ENCODE measurements at places on chromosomes 5 and 9.

DNA sequence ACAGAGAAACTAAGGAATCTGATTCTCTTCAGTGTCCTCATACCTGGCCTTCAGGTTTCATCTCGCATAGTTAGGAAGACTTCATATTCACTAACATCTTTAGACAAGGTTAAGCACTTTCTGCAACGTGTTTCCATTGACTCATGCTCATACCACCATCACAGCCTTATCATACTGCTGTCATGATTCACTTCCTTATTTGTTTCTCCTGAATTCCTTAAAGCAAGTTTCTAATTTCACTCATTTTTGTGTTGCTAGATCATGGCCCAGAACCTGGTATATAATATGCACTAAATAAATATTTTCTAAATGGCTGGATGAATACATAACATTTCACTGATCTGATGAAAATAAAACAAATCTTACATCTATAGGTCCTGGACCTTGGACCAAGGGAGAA, 472.9 kb downstream of the PRELID2 start:
- no peak for DNase-seq

GRCh38 chr9:111876179-111876578, 20.4 kb upstream of the UGCG start:
- no peak for DNase-seq

DNA sequence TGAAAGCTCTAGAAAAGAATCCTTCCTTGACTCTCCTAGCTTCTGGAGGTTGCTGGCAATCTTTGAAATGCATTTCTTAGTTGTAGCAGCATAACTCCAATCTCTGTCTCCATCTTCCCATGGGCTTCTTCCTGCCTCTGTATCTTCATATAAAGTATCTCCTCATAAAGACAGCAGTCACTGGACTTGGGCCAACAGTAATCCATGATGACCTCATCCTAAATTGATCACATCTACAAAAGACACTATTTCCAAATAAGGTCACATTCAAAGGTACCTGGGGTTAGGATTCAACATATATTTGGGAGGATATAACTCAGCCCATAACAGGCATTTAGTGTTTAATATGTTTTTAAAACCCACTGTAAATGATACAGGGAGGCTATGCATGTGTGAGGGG, 123.3 kb downstream of the MLLT3 start:
- no peak for DNase-seq

- DNase-seq = no peak
These were observed 133.0 kb upstream of the STK32A start for GRCh38 chr5:147101659-147102369.

- DNase-seq = peak; percentile 45
These were observed 27.1 kb upstream of the BASP1 start for GRCh38 chr5:17190242-17190778.

DNA sequence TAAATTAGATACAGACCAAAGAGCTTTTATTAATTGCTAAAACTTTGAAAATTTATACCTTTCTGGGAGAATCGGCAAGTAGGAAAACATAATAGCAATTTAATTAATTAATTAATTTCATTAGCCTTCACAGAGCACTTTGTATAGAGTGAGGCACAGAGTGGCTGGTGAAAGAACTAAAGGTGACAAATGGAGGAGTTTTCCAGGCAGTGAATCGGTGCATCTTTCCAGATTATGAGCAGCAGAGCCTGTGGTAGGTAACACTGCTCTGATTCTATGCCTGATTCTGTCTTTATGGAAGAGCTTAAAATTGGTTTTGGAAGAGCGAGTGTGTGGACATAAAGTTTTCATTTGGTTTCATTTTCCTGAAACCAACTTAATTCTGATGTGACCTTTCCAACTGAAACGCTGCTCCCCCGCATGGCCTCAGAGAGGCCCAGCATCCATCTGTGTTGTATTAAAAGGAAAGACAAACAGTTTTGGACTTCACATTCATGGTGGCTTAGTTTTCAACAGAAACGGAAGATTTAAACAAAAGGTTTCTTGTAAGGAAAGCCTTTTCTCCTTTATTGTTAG, 188.9 kb upstream of the RPS23 start:
- DNase-seq = no peak

DNA sequence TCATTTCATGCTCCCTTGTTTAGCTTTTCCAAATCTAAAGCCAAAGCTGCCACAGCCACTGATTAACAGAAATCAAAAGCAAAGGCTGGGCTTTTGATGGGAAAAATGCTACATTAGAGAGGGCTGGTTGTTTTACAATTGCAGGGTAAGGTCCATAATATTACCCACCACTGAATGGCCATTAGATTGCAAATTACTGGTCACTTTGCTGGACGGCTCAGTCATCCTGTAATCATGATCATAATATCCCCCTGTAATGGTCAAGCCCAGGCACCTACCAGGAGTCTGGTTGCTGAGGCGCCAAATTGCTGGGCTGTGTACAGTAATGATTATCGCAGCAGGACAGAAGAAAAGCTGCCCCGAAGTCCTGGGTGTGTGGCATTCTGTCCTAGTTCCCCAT, 286.5 kb downstream of the ZSWIM6 start:
- no peak for DNase-seq

DNA sequence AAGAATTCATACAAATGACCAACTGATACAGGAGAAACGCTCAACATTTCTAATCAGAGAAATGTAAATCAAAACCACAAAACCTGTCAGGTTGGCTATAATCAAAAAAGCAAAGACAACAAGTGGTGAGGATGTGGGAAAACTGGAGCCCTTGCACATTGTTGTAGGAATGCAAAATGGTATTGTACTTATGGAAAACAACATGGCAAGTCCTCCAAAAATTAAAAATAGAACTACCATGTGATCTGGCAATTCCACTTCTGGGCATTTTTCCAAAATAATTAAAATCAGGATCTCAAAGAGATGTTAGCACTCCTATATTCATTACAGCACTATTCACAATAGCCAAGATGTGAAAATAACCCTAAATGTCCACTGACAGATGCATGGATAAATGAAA, 76.1 kb downstream of the FNIP1 start:
- DNase-seq = no peak

GRCh38 chr9:123372766-123373446, 16.9 kb downstream of the CRB2 start:
- DNase-seq = no peak

DNA sequence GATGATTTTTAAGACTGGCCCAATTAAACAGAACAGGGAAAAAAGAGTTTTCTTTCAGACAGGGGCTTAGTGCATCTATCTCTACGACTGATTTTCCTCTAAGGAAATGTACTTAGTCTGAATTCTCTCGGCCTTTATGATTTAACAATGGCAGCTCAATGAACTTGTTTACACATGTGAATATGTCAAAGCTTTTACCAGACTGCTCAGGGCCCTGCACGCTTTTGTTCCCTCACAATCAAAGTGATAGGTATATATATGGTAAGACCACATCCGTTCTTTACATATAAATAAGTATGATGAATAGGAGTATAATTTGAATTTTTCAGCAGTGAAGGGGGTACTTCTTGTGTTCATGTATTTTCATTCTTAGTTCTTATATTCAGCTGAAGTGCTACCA, 27.6 kb downstream of the LEAP2 start:
- DNase-seq = no peak

DNA sequence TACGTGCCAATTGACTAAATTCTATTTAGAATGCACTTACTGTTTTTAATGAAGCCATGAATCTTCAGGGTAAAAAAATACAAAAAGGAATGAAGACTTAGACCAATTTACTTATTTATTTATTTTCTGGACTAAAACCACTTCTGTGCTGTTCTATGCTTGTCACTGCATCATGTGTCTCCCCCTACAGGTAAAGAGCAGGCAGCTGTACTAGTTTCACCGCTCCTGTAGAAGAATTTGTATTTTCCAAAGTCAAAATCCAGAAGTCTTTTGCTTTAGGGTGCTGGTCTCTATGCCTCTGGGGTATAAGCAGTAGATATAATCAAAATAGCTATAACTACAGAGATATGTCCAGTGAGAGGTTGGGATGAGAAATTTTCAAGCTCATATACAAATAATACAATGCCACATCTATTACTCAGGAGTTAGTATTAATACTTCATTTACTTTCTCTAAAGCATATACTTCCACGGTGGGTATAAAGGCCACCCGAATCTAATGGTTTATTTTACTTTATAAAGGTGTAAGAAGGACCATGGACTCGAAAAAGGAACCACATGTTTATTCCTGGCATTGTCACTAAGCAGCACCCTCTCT, 591.5 kb downstream of the RAB3C start:
- peak; percentile 6 for DNase-seq

GRCh38 chr9:117466111-117466510, 51.3 kb upstream of the ASTN2 start:
- no peak for DNase-seq

DNA sequence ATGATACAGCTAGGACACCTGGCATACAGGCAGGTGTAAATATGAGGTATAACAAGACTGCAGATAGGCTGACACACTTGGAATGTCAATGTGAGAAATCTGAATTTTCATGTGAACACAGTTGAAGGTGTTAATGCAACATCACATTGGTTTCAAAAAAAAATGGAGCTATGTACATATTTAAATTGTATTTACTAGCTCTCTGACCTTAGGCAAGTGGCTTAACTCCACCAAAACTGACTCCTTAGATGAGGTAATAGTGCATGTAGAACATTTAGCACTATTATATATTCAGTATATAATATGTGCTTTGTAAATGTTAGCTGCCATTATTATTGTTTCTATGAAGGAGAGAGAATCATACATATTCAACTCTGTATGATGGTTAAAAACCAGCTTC, 48.0 kb downstream of the HTR4 start:
- no peak for DNase-seq

- no peak for DNase-seq
These were observed 24.9 kb downstream of the MOCS2 start for GRCh38 chr5:53084546-53085255.

- no peak for DNase-seq
These were observed 1619.6 kb upstream of the WWC1 start for GRCh38 chr5:166671811-166672210.

DNA sequence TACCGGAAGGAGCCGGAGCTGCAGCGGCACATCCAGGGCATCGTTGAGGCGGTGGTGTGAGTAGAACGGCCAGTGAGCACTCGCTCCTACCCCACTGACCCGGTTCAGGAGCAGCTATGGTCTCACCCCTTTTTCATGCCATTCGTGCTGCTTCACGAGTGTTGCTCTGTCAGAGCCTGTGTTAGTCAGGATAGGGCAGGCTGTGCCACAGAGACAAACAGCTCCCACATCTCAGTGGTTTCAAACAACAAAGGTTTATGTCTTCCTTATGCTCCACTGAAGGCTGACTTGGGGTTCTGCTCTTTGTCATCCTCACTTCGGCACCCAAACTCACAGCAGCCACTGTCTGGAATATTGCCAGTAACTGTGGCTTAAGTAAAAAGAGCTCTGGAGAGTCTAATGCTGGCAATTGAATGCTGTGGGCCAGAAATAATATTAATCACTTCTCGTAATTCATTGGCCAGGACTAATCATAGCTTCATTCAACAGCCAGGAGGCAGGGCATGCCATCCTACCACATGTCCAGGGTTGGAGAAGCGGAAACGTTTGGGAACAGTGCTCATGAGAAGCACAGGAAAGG, 28.4 kb downstream of the ARHGEF37 start:
- DNase-seq = no peak

DNA sequence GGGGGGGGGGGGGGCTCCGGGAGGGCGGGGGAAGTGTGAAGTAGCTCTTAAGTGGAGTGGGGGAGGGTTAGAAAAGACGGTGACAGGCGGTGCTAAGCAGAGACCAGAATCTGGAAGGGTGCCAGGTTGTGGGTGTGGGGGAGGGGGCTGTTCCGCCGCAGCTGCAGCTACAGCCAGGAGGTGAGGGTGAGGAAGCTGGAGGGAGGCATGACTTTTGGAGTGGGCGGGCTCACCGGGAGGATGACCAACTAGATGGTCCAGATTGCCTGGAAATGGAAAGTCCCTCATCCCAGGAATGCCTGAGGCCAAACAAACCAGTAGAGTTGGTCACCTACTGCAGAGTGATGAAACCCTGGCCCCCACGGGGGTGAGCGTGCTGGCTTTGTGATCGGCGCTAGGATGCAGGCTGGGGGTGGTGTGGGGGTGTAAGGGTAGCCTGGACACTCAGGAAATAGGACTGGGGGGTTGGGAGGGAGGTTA, 158.1 kb upstream of the SHB start:
- peak; percentile 81 for DNase-seq

- peak; percentile 66 for DNase-seq
These were observed 4.1 kb upstream of the PDGFRB start for GRCh38 chr5:150159741-150160179.

- DNase-seq = no peak
These were observed 22.4 kb upstream of the FCN2 start for GRCh38 chr9:134858051-134858841.

DNA sequence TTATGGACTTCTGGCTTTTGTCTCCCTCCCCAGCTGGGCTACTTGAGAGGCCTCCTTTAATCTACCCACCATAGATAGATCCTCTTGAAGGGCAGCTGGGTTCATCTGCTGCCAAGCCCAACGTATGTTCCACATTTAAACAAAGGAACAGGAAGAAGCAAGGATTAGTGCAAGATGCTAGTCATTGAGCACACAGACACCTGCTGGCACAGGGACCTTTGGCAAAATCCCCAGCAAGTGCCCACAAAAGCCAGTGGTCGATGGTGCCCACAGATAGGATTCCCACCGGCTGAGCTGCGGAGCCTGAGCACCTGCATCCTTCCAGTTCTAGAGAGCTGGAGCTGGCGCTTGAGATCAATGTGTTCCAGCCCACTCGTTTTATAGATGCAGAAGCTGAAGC, 57.7 kb upstream of the SHB start:
- DNase-seq = no peak

DNA sequence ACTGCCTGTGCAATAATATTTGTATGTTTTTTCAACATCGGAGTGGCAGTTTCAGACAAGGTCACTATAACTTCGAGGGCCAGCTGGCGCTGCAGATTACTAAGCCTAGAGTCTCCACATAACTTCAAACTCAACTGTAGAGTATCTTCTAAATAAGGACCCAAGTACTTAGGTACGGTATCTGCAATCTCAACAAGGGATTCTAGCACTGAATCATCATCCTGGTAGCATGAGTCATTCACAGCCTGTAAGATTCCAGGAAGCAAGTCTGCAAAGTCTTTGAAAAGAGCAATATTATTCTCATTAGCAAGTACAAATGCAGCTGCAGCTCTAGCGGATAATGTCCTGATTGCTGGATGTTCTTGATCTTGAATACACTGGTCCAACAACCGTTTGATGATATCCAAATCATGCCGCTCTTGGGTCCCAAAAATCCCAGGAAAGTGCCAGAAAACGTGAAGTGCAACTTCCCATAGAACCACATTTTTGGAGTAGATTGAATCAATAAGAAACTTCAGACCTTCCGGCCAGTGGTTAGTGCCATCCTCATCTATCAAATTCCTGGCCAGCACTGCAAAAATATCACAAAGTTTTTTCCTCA, 654 bp downstream of the RANBP6 start:
- no peak for DNase-seq

GRCh38 chr5:130710596-130710995, 454.5 kb downstream of the HINT1 start:
- DNase-seq = no peak
